Brain microvascular endothelial cell (primary cell): ENCODE measurements at places on chromosomes 4 and X.

- DNase-seq, result no peak
Measured at GRCh38 chr4:138412847-138413246, 170.7 kb upstream of the SLC7A11 start.

GRCh38 chrX:20965270-20966044 is 408.8 kb upstream of the CNKSR2 start:
- DNase-seq, result no peak

- DNase-seq, result no peak
Measured at GRCh38 chrX:118504581-118504980, 9.0 kb downstream of the DOCK11 start.

DNA sequence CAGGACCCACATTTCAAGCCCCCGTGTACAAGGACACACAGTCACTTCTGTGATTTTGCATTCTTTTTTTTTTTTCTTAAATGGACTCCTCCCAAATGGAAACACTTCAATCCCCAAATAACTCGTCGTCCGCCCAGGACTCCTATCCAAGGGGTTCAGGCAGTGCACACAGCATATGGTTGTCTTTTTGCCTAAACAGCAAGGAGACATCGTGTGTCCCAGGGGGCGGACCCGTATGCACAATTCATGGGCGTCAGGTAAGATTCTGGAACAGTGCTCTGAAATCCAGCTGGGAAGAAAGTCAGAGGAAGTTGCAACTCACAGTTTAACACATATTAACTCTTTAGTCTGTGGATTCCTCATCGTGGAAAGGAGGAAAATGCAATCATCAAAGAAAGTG is 231.3 kb downstream of the SHOX start:
- DNase-seq, result no peak

DNA sequence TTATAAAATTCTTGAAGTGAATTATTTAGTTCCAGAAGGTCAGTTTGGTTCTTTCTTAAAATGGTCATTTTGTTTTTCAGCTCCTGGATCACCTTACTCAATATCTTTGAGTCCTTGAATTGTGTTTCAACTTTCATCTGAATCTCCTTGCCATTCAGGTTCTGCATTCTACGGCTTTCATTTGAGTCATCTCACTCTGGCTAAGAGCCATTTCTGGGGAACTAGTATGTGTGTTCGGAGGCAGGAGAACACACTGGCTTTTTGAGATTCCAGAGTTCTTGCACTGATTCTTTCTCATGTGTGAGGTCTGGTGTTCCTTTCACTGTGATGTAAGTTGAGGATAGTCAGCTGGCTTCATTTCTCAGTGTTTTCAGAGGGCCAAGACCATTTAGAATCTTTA is 708.4 kb upstream of the FRG1 start:
- no peak for DNase-seq

DNA sequence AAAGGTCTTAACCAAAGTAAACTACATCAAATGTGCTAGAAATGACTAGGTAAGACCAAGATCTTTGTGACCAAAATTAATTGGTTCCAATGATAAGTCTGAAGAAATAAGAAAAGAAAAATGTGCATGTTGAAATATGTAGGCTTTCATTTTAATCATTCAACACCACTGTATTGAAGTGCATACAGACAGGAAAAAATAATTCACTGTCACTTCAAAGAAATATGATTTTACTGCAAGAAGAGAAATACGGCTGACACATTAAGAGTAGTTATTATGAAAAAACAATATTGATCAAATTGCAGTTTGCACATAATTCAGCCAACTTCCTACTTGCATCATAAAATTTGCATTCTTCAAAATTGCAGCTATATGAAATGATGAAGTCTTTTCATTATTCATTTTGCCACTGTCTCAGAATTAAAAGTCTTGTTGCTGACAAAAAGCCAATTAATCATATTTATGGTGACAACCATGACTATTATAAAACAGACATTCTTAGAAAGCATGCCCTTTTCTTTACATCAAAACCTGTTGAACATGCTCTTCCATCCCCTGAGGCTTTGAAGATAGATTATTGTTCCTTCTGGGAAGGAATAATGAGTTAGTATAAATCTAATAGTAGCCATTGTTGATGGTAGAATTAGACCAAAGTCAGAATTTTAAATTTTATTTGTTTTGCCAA is 405.9 kb upstream of the MAD2L1 start:
- DNase-seq, result no peak
